ENCODE measurements at places on chromosomes 4 and X.

DNA sequence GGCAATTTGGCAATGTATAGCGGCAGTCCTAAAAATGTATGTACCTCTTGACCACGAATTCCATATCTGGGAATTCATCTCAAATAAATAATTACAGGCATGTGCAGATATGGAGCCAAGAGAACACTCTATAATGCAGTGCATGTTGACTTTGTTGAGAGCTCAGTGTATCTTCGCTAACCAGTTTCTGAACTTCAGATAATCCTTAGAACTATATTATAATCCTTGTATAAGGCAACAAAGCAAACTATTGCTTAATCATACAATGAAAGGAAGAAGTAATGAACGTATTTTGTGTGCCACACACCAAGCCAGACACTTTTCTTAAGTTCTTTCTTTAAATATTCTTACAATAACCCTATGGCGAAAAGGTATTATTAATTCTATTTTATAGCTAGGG lies 168.5 kb downstream of the SMIM20 start:
- DNase-seq, result no peak

GRCh38 chr4:41133454-41134018 lies 80.8 kb downstream of the APBB2 start:
- DNase-seq, result no peak

DNA sequence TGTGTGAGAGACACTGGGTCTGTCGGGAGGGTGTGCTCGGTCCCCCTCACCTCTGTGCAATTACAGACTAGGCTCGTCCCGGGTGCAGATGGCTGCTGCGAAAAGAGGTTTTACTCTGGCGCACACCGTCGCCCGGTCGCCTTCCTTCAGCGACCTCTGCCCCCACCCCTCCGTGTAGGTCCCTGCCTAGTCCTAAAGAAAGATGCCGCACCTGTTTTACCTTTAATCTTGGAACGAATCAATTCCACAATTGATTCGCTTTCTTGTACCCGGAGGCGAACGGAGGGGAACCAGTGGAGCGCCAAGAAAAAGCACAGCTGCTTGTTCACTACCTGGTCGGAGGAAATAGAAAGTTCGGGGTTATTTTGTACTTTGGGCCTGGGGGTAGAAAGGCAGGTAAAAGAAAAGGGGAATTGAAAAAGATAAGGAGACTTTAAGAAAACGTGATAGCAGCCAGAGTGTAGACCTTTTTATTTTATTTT lies 1.2 kb downstream of the NPNT start:
- no peak for DNase-seq

- DNase-seq, result peak; percentile 94
Measured at GRCh38 chr4:53365486-53366300, at the start of gene SCFD2. Gene SCFD2 (minus strand): TSS chr4:53366061.

DNA sequence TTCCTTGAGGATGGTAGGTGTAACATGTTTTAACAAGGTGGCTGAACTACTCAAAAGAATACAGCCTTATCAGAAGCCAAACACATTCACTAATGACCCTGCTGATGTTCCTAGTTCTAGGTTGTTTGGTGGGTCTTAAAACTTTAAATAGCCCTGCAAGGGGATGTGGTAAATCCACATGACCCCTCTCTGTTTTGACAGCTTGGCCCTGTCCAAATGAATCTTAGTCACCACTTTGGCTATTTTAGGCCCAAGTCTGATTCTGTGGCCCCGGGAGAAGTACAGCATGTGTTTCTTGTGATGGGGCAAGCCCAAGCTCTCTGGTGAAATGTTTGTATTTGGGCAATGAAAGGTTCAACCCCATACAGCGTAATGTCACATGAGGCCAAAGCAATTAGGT lies 54.5 kb upstream of the GPR34 start:
- no peak for DNase-seq

DNA sequence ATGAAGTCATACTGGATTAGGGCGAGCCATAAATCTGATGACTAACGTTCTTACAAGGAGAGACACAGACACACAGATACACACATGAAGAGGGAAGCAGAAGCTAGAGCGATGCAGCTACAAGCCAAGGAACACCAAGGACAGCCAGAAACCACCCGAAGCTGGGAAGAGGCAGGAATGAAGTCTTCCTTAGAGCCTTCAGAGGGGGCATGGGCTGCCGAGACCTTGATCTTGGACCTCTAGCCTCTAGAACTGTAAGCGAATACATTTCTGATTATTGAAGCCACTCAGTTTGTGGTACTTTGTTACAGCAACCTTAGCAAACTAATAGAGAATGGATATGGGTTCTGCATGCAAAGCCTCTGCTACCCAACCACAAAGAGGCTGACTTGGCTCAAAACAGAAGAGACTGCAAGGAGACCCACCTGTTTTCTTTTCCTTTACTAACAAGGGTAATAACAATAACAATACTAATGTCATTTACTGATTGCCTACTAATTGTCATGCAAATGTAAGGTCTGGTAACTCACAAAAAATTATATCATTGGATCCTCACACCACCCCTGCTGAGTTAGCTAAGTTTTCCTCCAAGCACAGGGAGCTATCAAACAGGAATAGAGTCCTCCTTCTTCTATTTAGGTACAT lies 10.1 kb upstream of the LDB2 start:
- DNase-seq, result peak; percentile 18

DNA sequence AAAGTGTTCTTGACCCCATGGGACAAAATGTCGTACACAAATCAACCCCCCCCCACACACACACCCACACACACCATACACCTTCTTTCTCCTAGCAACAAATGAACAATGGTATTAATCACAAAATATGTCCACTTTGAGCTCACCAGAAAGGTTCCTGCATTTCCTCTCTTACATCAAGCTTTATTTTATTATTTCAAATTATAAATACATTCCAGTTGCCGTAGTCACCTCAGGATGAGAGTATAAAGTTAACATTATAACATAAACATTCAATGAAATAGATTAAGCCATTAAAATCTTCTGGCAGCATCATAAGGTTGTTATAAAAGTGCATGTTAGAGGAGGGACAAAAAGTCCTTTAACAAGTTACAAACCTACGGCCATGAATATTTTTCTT lies 7.3 kb downstream of the XK start:
- no peak for DNase-seq

- no peak for DNase-seq
Measured at GRCh38 chrX:66015900-66016689, 23.8 kb downstream of the VSIG4 start.

- no peak for DNase-seq
Measured at GRCh38 chr4:46931981-46932380, 22.9 kb upstream of the COX7B2 start.

DNA sequence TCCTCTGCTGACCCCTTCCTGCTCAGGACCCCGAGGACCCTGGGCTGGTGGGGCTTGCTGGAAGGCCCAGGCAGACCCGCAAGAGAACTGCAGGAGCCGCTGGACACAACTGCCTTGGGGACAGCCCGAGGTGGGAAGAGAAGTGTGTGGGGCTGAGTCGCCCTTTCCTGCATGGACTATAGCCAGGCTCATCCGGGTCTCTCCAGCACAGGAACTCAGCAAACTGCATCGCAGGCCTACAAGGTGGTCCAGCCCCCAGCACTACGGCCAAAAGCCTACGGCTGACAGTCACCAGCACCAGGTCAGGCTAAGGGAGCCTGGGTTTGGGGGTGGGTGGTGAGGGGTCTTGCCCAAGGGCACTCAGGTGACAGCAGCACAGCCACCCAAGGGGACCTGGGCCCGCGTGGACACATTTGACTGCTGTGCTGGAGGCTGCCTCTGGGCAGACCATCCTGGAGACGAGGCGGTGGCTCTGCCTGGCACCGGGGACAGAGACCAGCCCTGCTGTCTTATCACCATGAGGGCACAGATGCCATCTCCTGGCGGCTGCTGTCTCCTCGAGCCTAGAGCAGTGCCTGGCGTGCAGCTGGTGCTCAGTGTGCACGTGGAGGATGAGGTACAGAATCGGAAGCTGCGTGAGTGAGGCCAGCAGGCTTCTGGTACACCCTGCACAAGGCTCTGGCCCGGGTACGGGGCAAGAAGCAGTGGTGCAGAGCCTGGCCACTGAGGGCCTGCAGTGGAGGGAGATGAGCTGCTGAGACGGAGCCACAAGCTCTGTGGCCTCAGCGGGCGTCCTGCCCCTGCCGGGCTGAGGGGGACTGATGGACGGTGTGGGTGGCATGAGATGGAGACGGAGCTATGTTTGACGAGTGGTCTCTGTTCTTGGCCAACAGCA lies 15.1 kb downstream of the LRPAP1 start:
- DNase-seq, result no peak

- no peak for DNase-seq
Measured at GRCh38 chrX:18537068-18537467, 111.7 kb downstream of the CDKL5 start.

DNA sequence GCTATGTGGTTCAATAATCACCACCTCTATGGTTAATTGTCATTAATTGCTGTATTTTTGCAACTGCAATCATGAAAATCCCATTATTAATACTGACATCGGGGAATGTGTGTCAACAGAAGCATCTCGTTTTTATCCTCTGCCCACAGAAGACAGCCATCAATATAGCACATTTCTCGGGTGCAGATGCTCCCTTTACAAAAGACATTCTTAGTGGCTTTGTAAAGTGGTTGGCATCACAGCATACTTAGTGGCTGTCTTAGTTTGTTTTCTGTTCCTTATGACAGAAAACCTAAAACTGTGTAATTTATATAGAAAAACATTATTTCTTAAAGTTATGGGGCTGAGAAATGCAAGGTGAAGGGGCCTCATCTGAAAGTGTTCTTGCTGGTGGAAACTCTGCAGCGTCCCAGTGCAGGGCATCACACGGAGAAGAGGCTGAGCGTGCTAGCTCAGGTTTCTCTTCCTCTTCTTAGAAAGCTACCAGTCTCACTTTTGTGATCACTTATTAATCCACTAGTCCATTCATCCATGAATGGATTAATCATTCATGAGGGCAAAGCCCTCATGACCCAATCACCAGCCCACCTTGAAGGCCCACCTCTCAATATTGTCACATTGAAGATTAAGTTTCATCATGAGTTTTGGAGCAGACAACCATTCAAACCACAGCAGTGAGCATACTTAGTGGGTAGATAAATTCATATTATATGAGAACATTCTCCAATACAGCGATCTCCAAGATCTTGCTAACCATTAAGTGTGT lies 1067.7 kb upstream of the PABPC4L start:
- DNase-seq, result no peak
